Iris pigment epithelial cell (primary cell): ENCODE measurements at places on chromosomes 16 and 17.

GRCh38 chr16:14315683-14316320 lies 244.7 kb downstream of the MRTFB start:
- DNase-seq = no peak

DNA sequence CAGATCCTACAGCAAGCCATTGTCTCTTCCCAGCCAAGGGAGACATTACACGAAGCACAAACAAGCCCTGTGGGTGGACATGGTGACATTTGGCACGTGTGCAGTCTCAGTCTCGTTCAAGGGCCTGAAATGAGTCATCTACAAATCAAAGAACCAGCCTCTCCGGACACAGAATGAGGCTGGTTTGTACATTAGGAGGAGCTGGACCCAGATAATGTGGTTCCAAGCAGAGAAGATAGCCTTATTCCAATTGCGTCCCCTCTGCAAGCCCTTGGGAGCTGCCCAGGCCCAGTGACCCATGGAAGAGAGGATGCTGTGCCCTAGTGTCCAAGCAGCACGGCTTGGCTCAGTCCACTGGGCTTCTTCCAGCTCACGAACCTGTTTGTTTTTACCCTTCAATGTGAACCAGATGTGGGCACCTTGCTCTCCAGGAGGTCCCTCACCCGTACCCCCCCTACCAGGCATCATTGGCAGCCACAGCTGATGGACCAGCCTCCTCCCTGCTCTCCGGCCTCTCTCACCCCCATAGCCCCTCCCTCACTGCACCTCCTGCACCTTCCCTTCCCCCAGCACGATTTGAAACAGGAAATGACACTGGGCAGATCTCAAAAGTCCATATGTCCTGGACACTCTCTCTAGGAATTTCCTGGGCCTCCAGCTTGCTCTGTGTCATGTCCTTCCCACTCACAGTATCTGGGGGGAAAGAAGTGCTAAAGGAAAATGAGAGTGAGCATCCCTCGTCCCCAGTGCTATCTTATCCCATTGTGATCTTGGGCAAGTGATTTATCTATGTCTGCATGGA lies 26.2 kb downstream of the KPNA2 start:
- DNase-seq = peak; percentile 29

- DNase-seq = peak; percentile 85
Measured at GRCh38 chr17:63848834-63849689, 6.6 kb upstream of the SMARCD2 start.

DNA sequence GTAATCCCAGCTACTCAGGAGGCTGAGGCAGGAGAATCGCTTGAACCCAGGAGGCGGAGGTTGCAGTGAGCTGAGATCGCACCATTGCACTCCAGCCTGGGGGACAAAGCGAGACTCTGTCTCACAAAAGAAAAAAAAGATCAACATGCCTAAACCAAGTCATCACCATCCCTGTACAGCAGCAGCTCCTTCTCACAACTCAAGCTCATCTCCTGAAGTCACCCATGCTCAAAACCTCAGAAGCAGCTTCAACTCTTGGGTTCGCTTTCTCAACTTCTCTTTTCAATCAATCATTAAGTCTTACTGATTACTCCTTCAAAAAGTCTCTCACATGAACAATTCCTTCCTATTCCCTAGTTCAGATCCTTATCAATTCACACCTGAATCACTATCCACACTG lies 31.3 kb downstream of the PHLPP2 start:
- DNase-seq = no peak

DNA sequence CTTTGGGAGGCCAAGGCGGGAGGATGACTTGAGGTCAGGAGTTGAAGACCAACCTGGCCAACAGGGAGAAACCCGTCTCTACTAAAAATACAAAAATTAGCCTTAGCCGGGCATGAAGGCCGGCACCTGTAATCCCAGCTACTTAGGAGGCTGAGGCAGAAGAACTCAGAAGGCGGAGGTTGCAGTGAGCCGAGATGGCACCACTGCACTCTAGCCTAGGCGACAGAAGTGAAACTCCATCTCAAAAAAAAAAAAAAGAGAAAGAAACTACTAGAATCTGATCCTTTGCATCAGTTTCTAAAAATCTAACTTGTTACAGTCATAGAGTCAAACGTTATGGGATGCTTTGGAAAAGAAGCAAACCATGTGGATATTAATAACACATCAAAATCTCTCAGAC lies 1.6 kb upstream of the PECAM1 start:
- DNase-seq = no peak

DNA sequence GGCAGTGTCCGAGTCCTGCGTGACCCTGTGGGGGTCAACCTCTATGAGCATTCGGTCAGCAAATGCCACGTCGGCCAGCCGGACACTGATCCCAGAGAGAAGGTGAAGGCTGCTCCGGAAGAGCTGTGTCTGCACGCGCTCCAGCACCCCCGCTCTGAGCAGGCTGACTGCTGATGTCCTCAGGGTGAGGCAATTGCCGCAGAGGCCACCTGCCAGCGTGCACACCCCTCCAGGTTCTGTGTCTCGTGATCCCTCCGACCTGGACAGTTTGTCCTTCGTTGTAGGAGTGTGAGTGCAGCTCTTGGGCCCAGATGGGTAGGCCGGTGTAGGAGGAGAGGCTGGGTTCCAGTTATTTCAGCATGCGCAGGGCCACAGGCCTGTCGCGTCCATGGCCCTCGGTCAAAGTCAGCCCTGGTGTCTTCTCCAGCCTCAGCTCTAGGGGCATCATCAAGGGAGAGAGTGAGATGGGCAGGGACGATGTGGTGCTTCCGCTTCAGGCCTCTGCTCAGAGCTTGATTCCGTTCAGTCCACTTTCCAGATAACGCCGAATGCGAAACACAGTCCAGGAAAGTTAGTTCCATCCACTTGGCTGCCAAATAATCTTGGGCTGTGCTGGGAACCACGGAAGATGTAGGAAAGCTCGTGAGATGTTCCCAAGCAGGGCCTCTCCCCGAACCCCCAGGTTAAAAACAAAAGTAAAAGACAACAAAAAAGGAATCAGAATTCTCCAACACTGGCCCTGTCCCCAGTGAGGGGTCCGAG lies 15.1 kb upstream of the NCBP3 start:
- no peak for DNase-seq
